CD14-positive monocyte (primary cell): ENCODE measurements at places on chromosomes 12 and 14.

DNA sequence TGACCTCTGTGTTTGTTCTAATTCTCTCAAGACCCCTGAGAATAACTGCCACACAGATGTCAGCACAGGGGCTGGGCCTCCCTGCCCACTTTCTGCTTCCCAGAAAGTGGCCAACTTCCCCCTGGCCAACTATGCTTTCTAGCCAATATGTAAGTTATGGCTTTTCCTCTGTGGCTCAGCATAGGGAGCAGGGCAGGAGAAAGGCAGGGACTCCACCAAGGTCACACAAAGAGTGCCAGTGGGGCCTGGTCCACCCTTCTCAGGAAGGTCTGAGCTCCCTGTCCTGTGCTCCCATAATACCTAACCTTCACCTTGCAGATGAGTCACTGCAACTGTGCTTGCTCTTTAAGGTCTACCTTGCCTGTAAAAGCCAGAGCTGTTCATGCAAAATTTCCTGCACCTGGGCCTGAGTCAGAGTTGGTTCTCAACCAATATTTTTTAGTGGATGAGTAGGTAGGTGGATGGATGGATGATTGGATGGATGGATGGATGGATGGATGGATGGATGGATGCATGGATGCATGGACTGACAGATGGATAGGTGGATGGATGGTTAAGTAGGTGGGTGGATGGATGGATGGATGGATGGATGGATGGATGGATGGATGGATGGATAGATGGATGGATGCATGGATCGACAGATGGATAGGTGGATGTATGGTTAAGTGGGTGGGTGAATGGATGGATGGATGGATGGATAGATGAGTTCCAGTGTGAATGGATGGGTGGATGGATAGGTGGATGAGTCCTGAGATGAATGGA lies 64.2 kb downstream of the DIO3 start:
- no peak for DNase-seq

- no peak for DNase-seq
Measured at GRCh38 chr12:70403826-70404225, 37.7 kb downstream of the KCNMB4 start.

DNA sequence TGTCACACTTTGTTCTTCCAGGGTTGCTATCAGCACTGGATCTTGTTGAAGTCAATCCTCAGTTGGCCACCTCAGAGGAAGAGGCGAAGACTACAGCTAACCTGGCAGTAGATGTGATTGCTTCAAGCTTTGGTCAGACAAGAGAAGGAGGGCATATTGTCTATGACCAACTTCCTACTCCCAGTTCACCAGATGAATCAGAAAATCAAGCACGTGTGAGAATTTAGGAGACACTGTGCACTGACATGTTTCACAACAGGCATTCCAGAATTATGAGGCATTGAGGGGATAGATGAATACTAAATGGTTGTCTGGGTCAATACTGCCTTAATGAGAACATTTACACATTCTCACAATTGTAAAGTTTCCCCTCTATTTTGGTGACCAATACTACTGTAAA lies 23.7 kb downstream of the VTI1B start:
- no peak for DNase-seq

- no peak for DNase-seq
Measured at GRCh38 chr14:93799617-93799988, 11.3 kb upstream of the PRIMA1 start.

GRCh38 chr12:21941506-21942376 lies 515 bp upstream of the ABCC9 start:
- DNase-seq = no peak

- no peak for DNase-seq
Measured at GRCh38 chr14:83814896-83815295, 1715.0 kb upstream of the FLRT2 start.

DNA sequence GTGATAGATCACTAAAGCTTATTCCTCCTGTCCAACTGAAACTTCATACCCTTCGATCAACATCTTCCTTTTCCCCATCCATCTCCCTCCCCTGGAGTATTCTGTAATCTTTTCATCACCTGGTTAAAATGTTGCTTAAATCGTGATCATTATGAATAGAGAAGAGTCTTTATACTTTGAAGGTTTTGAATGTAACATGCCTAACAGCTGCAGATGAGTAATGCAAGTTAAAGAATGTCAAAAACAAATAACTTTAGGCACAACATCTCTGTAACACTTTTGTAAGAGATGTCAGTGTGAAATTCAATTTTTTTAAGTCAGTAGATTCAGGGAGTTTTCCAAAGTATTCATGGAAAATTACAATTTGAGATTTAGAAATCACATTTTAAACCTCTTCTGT lies 25.0 kb downstream of the RXYLT1 start:
- no peak for DNase-seq

DNA sequence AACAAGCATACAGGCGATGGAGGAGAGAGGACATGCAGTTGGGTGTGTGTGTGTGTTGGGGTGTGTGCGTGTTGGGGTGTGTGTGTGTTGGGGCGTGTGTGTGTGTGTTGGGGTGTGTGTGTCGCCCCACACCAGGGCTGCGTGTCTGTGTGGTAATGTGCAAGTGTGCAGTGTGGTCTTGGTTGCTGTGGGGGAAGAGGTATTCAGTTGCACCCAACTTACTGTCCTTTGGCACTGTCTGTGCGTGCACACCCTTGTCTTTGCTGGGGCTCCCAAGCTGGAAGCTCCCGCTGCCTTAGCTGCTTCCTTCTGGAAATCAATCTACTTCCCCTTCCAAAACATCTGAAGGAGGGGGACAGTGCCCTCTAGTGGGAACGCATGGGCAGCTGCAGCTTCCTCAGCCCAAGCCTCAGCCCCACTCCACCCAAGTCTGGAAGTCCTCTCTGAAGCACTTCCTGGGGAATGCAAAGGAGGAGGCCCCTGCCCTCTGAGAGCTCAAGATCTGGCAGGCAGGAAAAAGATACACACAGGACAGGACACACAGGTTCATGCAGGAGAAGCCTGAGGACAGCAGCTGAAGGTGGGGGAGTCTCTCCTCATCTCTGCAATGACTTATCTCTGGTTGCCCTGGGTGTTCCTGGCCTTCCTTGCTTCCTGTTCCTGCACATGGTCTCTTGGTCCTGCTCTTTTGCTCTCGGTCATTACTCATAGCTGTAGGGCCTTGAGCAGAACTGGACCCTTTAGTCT lies 13.1 kb downstream of the ASIC1 start:
- peak; percentile 74 for DNase-seq

DNA sequence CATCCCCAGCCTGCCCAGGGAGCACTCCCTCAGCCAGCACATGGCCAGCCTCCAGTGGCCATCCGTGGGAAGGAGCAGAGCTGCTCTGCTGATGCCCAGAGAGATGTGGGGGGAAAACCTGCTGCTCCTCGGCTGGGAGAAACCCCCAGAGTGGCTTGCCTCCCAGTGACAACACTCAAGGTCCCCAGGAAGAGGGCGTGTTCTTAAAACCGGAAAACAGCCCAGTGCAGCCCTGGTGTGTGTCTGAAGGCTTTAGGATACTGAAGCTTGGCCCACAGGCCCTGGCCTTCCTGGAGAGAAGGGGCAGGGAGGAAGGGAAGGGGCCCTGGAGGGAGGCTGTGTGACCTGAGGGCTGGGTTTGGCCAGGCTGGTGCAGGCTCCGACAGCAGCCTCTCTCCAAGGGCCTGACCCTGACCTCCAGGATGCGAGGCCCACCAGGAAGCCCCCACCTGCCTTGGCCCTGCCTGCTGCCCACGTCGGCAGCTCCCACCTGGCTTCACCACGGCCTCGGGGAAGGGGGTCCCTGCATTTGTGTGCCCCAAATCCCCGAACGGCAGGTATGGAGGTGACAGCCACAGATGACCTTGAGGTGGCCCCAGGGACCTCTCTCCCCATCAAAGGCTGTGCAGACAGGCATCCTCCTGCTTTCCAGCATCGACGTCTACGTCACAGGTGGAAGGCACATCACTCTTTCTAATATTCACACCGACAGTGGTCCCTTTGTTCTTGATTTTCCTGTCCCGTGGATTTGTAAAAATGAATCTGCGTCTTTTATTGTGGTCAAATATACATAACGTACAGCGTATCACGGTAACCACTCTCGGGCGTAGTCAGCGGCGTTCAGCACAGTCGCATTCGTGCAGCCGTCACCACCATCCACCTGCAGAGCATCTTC lies 190.0 kb upstream of the C14orf180 start:
- DNase-seq = no peak

- no peak for DNase-seq
Measured at GRCh38 chr12:2687726-2688125, 107.0 kb upstream of the FKBP4 start.
